ENCODE measurements at places on chromosomes 3 and 15.

GRCh38 chr3:46517784-46518181 lies 20.0 kb downstream of the RTP3 start:
- DNase-seq: no peak

DNA sequence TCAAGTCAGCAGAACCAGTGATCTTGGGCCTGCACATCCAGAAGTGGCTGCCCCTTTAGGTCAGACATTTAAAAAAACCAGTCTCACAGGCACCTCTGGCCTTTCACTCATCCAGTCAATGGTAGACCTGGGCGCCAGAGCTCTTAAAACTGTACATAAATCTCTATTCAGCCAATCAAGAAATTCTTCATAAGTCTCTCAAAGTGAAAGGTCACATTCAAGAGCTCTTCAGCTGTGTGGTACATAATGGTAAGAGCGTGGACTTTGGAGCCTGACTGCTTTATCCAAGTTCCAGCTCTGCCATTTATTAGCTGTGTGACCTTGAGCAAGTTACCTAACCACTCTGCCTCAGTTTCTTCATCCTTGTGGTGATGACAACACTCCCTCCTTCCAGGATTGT lies 22.3 kb upstream of the MORF4L1 start:
- no peak for DNase-seq

- no peak for DNase-seq
These were observed 482.6 kb downstream of the PLOD2 start for GRCh38 chr3:145678401-145678800.

DNA sequence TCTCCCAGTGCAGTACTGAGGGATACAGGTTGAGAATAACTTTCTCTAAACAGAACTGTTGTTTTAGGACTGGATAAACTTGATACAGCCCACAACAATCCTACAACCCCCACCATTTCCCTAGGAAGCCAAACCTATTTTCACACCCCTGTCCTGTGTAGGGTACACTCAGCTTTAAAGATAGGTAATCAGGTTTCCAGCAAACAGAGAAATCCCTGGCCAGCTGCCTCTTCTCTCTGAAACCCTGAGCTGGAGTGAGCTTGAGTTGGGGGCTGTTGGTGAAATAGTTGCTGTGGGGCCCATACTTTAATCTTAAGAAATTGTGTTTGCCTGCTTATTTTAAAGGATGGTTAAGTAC lies 22.1 kb downstream of the ARHGAP31 start:
- DNase-seq: no peak

DNA sequence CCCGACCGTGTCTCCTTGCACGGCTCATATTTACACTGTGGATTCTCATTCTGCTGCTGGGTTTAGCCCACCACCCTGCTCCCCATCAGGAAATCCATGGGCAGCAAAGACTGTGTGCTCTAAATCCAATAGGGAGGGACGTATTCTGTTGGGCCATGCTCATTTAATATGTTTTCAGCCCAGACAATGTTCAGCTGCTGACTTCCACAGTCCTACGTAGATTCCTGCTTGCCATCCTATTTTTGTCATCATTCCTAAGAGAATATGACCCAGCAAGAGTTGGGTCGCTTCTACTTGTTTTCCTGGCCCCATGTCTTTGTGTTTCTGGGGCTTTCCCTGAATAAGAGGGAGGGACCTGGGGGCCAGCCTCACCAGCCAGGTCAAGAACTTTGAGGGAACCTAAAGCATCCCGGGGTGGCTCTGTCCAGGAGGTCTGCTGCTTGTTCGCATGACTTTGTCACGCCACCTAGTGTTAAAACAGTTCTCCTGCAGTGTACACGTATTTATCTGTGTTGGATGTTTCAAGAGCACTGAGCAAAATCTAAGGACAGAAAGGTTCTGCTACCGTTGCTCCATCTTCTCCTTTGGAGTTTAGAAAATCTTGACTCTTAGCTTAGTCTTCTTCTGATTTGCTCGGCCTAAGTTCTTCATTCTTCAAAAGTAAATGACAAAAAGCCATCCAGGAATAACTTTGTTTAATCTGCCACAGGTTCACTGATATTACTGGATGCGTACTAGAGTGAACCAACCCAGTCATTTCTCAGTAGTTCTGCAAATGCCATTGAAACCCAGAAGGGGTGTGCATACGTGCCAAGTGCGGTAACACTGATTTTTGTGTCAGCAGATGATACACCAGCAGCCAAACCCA lies 79.8 kb upstream of the NR2E3 start:
- no peak for DNase-seq

DNA sequence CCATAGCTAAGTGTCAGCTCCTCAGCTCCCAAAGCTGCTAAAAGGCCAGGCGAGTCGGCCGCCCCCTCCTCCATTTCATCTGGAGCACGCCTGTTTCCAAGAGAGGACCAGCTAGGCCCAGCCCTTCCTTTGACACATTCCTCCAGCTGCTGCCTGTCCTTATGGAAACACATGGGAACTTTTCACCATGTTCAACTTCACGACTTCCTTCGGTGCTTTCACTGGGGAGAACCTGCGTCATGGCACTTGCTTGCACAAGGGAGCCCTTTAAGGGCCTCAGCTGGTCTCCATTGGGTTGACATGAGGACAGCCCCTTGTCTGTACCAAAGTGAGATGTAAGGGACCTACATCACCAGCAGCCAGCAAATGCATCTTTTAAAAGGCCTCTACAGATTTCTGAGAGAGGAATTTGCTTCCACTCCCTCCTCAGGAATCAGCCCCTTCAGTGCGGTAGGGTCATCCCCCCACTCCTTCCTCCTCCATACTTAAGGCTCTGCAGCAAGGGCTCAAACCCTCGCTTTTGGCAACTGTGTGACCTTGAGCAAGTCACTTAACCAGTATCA lies 2.1 kb downstream of the MAGI1 start:
- DNase-seq: no peak

DNA sequence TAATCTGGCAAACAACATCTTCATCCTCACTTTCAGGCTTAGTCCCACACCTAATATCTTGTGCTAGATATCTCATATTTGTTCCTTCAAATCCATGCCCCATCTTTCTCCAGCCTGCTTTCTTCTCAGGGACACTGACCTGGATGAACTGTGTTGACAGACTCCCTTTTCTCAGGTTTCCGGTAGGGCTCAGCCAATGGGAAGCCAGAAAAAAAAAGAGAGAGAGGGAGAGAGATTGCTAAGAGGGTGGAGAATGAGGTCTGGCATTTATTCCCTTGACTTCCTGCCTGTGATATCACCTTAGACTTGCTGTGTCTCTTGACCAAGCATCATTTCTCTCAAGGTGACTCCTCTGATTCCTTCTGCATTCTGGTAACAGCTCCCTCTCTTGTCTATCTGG lies 145.6 kb upstream of the ABI3BP start:
- DNase-seq: no peak

- DNase-seq: no peak
These were observed 323.0 kb downstream of the LPP start for GRCh38 chr3:188476935-188477334.

- no peak for DNase-seq
These were observed 1.2 kb downstream of the GOLIM4 start for GRCh38 chr3:168094580-168094876.

- DNase-seq: no peak
These were observed 9.8 kb downstream of the RAB27A start for GRCh38 chr15:55279746-55280351.

DNA sequence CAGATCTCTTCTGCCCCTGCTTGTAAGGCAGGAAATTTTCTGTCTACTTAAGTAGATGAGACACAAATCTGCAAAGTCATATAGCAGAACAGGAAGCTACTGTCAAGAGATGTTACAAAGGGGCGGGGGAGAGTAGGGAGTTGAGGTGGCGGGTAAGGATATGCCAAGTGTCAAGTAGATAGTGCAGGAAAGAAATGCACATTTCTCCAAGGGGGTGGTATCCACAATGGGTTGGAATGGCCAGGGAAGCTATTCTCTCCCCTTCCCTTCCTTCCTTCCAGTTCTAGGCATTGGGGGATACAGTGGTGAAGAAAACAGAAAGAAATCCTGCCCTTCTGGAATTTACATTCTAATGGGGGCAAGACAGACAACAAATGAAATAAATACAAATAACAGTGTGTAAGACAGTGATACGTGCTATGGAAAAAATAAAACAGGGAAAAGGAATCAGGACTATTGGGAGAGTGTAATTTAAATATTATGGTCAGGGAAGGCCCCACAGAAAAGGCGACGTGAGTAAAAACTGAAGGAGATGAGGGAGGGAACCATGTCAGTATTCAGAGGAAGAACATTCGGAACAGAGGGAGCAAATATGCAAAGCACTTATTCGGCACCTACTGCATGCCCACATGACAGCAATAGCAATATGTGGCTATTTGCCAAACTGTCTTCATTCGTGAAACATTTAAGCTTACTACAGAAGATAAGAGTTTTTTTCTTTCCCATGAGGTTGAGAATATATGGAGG lies 42.8 kb upstream of the RNU6-1 start:
- no peak for DNase-seq

DNA sequence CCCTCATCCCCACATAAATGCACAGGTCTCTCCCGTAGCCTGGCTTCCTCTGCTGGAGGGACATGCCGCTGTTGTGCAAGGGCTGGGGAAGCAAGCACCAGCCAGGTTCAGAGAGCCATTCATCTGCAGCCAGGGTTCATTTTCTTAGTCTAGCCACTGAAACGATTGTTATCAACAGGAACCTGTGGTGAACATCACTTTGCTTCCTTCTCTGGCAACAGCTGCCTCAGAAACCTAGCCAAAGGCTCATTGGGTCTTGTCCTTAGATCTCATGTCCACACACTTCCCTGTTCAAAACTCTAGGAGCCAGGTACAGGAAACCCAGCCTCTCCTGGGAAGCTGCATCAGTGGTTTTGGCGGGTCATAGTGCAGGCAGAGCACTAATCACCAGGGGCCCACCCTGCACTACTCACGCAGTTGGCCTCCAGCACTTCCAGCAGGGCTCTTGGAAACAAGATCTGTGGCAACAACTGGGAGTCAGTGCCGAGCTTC lies 47.0 kb downstream of the OXNAD1 start:
- DNase-seq: no peak

GRCh38 chr3:76456322-76456721 lies 583.6 kb upstream of the ROBO2 start:
- no peak for DNase-seq

- DNase-seq: no peak
These were observed 105.0 kb downstream of the GRM7 start for GRCh38 chr3:6965881-6966280.

- DNase-seq: no peak
These were observed 47.0 kb downstream of the LRRFIP2 start for GRCh38 chr3:37127340-37127739.

DNA sequence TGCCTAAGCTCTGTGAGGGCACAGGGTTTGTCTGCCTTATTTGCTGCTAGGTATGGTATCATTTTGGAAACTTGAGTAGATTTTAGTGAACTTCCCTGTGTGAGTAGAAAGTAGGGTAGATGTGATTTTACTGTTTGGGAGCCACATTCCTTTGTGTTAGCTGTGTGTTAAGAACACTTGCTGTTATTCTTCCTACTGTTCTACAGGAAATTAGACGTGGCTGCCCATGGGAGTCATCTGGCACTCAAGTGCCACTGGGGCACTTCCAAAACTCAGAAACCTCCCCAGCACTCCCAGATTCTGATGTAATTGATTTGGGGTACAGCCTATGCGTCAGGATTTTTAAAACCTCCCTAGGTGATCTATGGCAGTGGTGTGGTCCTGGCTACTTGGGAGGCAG lies 369.9 kb upstream of the C2CD4B start:
- DNase-seq: no peak

DNA sequence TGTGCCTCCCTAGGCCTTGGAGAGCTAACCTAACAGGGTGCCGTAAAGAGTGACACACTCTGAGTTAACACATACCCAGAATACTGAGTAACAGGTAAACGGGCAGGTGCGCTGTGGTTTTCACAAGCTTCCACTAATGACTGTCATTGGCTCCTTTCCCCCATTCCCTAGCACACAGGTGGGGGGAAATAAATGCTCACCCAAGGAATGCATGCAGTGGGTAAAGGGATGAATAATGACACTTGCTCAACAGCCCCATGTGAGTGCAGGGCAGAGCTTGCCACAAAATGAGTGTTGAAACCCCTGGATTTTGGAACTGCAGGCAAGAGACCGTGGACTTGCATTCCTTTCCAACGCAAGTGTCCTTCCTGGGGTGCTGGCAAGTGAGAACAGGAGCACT lies 57.6 kb downstream of the ADAMTS17 start:
- no peak for DNase-seq

DNA sequence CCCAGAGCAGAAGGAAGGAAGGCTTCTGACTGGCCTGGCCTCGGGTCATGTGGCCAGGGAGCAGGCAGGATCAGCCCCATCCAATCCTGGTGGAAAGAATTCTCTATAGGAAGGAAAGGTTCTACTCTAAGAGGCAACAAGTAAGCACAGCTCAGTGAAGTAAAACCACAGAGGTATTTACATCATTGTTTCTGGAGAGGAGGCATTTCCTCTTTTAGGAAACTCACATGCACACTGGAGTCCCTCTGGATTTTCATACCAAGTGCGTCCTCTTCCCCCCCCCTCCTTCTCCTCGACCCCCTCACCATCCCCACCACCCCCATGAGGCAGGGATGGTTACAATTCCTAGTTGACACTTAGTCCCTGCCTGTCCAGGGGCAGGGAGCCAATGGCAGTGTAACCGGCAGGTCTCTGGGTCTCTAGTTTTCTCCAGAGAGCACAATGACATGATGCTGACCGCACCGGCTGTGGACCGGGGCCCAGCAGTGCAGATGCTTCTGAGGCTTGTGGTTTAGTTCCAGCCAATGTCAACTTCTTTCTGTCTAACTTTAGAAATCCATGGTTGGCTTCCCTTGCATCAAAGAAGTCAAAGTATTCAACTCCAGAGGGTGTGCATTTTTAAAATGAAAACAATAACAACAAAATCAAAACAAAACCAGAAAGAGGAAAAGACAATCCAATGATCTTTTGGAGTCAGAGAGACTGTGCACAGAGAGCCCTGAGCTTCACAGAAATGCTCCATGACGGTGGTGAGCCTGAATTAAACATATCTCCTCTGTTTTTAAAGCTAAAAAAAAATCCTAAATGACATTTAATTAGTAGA lies 230.3 kb upstream of the TLE3 start:
- no peak for DNase-seq

DNA sequence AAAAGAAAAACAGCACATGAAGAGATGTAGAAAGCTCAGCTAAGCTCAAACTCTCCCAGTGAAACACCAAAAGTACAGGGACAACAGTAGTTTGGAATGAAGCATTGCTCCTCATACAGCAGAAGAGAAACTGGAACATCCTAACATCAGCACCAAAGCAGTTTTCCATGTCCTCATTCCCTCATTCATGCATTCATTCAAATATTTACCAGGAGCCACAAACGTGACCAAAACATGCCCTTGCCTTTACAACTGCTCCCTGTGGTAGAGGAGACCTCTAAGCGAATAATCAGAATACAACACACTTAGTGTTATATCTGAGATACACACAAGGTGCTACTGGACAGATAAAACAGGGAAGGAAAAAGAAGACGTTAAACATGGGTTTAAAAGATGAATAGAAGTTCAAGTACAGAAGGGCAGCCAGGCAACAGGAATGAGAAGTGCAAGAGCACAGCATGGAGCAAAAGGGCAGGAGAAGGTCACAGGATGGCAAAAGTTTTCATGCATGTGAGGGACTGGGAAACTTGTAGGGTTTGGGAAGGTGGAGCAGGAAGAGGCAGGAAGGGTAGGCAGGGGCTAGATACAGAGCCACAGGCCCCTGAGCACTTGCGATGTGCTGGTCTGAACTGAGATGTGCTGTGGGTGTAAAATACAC lies 58.5 kb upstream of the LMCD1 start:
- no peak for DNase-seq

GRCh38 chr3:167146911-167147310 lies 233.2 kb downstream of the ZBBX start:
- no peak for DNase-seq

- no peak for DNase-seq
These were observed 10.3 kb downstream of the ZBTB47 start for GRCh38 chr3:42663581-42664437.
